ENCODE measurements at places on chromosomes 16 and 17.

DNA sequence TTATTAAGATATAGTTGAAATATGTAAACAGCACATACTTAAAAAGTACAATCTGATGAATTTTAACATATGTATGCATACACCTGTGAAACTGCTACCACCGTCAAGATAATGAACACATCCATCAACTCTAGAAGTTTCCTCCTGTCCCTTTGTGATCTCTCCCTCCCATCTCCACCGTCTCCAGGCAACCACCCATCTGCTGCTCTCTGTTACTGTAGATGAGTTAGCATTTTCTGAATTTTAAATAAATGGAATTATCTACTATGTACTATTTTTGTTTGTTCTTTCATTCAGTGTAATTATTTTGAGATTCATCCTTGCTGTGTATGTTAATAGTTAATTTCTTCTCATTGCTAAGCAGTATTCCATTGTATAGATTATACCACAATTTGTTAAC lies 40.2 kb upstream of the SMPD3 start:
- DNase-seq = no peak

DNA sequence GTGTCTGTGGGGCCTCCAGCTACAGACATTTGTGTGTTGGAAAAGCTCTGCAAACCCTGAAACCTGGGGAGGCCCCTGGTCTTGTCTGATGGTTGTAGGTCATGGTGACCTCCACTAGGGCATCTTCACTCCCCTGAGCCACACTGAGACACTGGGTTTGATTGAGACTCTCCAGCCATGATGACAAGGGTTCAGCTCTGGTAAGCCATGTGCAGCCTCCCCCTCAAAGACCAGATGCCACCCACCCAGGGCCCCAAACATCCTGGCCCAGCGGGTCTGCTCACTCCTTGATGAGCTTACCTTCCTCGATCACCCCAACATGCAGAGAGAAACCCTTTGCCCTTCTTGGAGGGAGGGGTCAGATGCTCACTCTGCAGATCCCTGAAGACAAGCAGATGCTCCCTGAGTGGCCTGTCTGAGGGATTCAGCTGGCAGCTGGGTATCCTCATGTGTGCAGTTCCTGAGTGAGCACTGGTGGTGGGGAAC lies 101.6 kb downstream of the METRNL start:
- no peak for DNase-seq

DNA sequence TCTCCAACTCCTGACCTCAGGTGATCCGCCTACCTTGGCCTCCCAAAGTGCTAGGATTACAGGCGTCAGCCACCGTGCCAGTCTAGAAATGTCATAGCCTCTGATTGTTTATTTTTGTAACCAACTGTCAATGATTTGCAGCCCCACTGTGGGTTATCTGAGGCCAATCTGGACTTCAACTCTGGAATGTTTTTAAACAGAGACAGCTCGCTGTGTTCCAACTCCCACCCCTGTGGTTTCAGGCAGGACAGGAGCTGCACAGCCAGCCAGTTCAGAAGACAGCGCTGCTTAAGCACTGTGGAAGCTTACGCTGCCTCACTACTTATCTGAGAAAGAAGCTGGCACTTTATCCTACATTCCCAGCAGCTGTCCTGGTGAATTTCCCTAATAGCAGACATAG lies 19.5 kb downstream of the MRM3 start:
- no peak for DNase-seq

- DNase-seq = no peak
These were observed 46.0 kb upstream of the NF1 start for GRCh38 chr17:31048780-31049179.

DNA sequence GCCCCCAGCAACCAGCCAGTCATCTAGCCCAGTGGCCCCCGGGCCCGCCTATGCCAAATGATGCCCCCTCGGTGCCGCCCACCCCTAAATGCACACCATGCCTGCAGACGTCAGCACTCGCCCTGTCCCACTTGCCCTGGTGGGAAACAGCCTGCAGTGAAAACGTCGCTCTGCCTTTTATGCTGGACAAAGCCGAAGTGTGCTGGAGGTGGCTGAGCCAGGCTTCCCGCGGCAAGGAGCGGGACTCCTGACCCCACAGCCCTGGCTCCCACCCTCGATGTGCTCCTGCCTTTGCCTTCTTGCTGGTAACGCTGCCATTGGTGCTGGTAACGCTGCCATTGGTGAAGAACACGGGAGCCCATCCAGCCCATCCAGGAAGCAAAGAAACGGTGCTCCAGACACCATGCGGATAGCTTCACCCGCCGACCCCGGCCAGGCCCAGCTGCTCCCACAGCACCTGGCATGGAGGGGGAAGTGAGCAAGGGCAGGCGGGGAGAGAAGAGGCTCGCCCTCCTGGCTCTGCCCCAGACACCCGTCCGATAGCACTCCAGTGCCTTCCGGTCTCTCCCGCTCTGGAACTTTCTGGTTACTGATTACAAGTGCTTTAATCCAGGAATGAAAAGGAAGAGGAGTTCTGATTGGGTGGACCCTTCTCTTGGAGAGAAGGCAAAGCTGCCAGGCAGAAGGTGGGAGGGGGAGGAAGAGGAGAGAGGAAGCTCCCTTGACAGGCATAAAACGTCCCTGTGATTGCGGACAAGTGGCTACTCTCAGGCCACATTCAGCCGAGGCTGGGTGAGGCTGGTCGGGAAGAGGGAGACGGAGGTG lies 4.0 kb upstream of the BAIAP2 start:
- DNase-seq = no peak

GRCh38 chr16:67255553-67256221 lies 6.9 kb downstream of the SLC9A5 start:
- no peak for DNase-seq

Data from NCI-H226 (cell line).